ENCODE measurements at places on chromosomes 3 and 15.

DNA sequence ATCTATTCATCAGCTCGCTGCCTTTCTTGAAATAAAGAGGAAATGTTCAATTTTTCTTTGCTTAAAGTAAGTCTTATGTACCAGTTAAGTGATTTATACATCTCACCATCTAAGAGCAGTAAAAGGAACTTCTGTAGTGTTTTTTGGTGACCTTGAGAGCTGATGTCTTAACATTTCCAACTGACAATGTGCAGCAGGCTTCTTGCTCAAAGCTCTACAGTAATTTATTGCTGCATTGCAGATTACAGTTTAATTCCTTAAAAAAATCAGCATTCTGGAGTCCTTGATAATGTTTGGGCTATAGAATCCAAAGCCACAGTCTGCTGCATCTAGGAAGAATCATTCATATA, 61.6 kb downstream of the DIPK2A start:
- DNase-seq = no peak

GRCh38 chr3:133855002-133855370, 40.7 kb downstream of the RAB6B start:
- no peak for DNase-seq

GRCh38 chr3:43346978-43347749, 60.8 kb downstream of the SNRK start:
- DNase-seq = peak; percentile 9

GRCh38 chr3:128353361-128353965, 113.2 kb downstream of the DNAJB8 start:
- DNase-seq = no peak

DNA sequence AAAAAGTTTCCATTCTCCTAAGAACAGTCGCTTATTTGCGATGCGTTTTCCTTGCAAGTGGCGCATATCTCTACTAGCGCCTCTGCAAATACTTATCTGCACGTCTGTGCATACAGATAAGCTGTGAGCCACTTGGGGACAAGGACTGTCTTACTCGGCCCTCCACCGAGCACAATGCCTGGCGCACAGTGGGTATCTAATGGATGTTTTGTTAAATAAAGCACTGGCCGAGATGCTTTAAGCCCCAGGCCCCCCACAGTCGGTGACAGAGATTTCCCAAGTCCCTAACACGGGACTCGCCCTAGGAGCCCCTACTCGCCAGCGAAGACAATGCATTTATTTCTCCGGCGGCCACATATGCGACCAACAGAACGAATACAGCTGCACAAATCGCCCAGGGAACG, 503 bp downstream of the HLTF start:
- no peak for DNase-seq

DNA sequence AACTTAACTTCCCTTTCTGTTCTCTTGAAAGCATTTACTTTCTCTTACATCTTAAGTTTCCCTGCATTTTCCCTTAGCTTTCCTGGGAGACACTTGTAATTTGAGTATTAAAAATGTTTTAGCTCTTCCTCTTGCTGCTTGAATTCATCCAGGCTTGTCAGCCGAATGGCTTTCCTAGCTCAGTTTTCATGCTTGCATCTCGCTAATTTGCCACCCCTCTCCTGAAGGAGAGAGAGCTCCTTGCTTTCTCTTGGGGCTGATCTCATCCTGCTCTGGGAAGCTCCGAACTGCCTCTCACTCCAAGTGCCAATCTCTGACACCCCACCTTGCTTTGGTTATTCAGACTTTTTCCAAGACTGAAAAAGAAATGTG, 374.6 kb upstream of the TBL1XR1 start:
- DNase-seq = no peak

DNA sequence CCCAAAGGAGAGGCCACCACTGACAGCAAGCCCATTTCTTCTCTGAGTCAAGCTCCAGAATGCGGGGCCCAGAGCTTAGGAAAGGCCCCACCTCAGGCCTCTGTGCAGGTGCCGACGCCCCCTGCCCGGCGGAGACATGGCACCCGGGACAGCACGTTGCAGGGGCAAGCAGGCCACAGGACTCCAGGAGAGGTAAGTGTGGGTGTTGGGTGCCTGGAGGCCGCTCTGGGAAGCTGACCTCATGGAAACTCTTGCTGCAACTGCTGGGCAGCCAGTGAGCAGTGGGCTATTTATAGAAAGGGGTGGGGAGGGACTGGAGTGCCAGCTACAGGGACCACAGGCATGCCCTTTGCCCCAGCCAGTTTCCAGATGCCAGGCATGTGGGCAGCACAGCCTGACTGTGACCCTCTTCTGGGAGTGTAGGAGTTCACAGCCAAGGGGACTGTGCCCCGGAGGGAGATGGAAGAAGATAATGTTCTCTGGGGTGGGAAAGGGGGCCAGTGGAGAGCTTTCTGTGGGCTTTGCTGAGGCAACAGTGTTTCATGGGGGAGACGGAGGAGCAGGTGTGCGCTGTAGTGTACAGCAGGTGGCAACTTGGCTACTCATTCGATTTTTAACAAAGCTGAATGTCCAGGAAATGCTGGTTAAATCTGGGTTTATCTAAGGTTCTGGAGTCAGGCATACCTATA, 23.7 kb downstream of the ALPK3 start:
- no peak for DNase-seq

- DNase-seq = no peak
Measured at GRCh38 chr3:71315431-71315830, 268.1 kb downstream of the FOXP1 start.

- DNase-seq = no peak
Measured at GRCh38 chr3:13663781-13664535, 115.0 kb downstream of the FBLN2 start.

- DNase-seq = no peak
Measured at GRCh38 chr3:48927928-48928327, 9.3 kb downstream of the ARIH2 start.

DNA sequence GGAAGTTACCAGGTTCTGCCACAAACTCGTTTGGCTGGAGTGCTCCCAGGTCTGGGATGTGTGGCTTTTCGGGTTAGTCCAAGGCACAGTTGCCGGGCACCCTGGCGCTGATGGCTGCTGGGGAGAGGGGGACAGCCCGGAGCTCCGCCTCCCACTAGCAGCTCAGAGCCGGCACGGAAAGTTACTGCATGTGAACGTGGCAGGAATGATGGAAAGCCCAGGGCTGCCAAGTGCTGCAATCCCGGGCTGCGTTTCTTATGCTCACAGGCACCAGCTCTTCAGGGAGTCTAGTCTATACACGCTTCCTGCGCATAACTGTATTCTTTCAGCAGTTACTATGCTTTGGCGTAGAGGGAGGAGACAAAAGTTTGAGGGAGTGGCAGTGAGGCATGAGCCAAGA, 141.8 kb upstream of the ICE2 start:
- no peak for DNase-seq

- no peak for DNase-seq
Measured at GRCh38 chr3:193465992-193466608, 87.5 kb upstream of the ATP13A5 start.

DNA sequence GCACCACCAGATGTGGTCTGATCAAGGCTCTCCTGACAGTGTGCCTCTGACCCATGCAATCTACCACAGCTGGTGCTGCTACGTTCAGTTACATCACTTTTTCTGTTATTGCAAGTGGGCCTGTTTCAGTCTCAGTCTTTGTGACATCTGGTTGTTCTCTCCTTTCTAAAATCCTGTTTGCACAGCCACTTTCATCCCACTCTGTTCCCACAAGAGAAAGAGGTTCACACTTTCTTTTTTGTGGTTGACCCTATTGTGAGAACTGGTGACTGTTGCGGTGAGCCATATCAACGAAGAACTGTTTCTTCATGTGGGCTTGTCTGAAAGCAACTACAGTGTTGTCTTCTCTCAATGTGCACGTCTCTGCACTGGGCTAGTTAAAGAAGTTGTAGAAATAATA, 342.8 kb upstream of the ARPP21 start:
- DNase-seq = no peak

GRCh38 chr3:181868576-181869082, 156.9 kb downstream of the SOX2 start:
- no peak for DNase-seq

DNA sequence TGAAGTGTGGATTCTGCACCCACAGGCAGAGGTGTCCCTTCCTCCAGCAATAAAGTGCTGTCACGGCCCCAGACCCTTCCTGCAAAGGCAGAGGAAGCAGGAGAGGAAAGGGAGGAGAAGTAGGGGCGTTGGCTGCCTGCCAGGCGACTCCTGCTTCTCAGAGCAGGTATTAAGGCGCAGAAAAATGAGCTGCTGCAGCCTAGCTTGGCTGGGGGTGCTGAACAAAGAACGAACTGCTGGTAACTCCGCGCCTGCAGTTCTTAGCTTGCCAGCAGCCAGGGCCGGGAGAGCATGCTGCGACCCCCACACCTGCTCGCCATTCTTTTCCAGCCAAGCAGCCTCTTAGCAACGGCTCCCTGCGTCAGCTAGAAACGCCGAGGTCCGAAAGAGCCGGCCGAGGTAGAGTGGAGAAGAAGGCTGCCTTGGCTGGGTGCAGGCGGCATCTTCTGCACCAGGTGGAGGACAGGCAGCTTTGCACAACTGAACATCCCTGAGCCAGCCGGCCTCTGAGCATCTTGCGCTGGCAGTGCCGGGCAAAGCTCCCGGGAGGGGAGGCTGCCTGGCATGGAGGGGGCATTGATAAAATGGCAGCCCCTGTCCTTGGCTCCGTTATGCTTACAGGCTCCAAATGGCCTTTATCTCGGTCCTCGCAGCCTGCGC, 296.0 kb downstream of the MEX3B start:
- no peak for DNase-seq

GRCh38 chr3:69104586-69104985, 17.8 kb downstream of the LMOD3 start:
- no peak for DNase-seq

DNA sequence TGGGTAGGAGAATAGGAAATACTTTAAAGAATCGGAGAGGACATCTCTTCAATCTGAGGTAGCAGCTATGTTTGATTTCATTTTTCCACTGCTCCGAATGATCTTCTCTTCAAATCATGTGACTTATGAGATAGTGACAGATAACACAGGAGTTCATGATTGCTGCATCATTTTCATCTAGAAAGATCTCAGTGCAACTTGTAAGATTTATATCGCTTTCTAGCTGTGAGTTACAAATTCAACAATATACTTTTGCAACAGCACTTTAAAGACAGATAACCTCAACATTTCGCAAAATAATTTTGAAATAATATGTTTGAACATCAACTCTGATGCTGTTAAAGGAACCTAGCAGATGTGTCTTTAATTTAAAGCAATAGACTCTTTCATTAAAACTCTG, 99.9 kb upstream of the CCDC80 start:
- DNase-seq = no peak

DNA sequence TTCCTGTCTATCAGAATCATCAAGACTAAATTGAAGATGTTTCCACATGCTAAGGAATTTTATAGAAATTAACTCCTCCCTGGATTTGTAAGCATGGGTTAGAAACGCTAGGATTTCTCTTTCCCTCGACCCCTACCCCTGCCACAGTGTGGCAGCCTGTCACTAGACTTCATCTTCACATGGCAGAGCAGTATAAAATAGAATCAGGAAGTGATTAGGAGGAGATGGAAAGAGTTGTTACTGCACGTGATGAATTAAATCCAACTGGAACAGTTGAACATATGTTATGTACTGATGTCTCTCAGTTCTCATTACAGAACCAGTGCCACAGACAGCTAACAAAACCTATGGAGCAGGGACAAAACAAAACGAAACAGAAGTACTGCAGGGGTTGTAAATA, 130.0 kb upstream of the BNIP2 start:
- DNase-seq = no peak

- DNase-seq = no peak
Measured at GRCh38 chr3:117998071-117998470, 1036.6 kb downstream of the IGSF11 start.

- DNase-seq = no peak
Measured at GRCh38 chr3:60313951-60314461, 937.2 kb downstream of the FHIT start.

DNA sequence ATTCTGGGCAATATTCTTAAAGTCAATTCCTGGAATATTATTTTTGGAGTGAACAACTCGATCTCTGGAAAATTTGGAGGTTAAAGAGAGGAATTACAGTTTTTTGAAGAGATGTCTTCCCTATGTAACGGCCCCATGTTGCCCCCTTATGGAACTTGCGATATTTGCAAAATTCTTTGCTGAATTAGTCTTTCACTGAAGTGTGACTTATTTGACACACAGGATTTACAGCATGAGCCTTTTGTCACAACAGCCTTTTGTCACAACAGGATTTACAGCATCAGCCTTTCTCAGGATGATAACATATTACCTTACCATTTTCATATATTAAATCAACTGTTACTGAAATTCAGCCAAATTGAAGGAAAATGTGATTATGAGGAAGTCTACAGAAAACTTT, 37.8 kb upstream of the SPTSSB start:
- peak; percentile 14 for DNase-seq

DNA sequence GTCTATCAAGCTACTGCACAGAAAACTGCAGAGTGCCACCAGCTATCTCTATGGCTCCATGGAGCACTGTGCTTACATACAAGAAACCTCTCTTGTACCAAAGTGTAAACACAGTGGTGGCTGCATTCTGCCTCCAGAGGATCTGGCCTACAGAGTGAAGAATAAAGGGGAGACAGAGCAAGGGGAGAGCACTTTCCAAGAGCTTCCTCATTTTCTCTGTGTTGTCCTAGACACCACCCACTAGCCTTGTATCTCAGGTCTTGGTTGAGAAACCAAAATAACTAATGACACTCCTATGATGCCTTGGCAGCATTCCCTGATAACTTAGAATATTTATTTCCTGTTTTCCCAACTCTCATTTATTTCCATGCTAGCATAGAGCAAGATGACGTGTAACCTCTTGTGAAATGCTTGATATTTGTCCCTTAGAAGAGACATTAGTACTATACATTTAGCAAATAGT, 56.9 kb upstream of the PHLDB2 start:
- no peak for DNase-seq

DNA sequence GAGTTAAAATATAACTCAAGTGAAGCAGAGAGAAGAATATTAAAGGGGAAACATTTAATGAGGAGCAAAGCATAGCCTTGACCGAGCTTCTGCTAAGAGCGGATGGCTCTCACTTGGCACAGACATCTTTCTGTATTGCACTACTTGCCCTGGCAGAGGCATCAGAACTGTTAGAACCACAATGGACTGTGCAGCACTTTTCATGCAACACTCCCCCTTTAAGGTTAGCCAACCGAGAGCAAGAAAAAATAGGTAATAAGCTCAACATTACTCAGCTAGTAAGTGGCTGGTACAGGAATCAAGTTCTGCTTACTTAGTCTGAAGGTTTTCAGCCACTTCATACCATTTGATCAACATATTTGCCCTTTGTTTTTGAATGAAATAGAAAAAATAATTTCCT, 33.7 kb downstream of the CRTC3 start:
- DNase-seq = no peak

DNA sequence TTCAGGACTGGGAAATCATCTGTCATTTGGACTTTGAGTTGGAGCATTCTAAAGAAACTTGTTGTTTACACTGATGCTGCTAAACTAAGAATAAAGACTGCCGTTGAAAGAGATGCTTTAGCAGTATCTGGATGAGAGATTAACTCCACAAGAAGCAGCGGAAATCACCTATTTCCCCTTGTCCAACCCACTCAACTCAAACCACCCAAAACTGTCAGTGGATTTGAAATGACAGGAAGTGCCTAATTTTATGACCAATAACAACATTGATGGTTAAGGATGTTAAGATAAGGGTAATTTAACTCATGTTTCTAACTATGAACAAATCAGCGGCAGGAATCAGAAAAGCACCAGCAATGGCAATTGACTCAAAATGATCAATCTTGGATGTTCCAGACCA, 110.8 kb upstream of the NR2F2 start:
- no peak for DNase-seq
